Cortex of kidney (tissue), 1 donor: ENCODE measurements at places on chromosomes 4 and X.

- no peak for DNase-seq
Measured at GRCh38 chr4:47071901-47072341, 40.6 kb downstream of the GABRB1 start.

GRCh38 chr4:150849016-150849415 lies 166.1 kb downstream of the LRBA start:
- DNase-seq = no peak

GRCh38 chrX:103063191-103063845 lies 653 bp downstream of the BEX1 start:
- DNase-seq = no peak

GRCh38 chrX:36266155-36266554 lies 346.6 kb downstream of the CFAP47 start:
- DNase-seq = no peak

GRCh38 chr4:159049780-159050375 lies 53.0 kb upstream of the RAPGEF2 start:
- no peak for DNase-seq

DNA sequence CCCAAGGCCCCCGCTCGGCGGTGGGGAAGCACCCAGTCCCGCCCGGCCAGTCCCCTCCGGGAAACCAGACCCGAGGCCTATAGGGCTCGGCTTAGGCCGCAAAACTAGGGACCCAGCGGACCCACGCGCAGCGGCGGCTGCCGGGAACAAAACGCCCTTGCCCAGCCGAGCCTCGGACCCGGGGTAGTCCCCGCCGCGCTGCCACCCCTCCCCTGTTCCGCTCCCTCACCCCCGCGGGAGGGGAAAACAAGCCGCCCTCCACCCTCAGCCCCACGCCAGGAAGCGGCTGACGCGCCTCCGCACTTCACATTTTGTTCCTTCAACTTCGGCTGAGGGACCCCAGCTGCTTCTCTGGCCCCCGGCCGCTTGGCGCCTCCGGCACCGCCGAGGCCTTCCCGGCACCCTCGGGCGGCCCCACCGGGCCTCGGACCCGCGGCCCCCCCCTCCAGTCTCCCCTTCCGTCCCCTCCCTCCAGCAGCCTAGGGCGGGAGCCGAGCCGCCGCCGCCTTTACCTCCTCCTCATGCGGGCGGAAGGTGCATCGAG lies 694 bp downstream of the PDS5A start:
- DNase-seq = peak; percentile 21

DNA sequence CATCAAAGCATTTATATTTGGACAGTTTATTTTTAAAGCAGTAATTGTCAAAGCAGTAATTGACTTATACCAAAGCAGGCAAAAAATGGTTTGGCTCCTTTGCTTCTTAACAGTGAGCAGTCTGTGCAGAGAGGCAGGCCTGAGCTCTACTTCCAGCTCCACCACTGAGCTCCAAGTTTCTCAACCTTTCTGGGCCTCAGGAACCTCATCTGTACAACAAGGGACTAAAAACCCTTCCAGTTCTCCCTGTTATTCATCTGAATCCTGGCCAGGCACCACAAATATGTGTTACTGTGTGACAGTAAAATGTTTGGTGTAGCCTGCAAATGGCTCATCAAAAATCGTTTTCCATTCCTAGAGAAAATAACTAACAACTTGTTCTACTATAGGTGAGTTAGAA lies 88.7 kb upstream of the TTC29 start:
- DNase-seq = no peak

DNA sequence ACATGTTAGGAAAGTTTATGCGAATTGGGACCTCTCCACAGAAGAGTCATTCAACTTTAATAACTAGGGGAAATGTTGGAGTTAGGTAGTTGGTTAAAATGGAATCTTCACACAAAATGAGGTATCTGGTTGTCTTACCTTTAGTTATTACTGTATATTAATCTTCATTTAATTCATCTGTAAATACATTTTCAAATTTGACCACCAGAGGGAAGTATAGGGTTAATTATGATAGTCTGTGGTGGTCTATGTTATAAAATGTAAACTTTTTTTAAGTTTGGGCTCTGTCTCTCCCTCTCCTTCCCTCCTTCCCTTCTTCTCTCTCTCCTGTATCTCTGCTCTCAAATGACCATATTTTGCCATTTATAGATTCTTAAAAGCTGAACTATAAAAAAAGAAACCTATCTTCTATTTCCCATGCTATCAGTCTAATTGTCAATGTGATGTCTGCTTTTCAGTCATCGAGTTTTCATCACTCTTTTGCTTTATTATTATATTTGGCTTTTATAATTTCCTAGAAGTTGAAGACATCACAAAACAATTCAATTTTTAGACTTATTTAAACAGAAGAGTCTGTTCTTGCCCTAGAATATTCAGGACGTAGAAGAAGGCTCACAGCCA lies 49.8 kb downstream of the TMEM144 start:
- DNase-seq = no peak

DNA sequence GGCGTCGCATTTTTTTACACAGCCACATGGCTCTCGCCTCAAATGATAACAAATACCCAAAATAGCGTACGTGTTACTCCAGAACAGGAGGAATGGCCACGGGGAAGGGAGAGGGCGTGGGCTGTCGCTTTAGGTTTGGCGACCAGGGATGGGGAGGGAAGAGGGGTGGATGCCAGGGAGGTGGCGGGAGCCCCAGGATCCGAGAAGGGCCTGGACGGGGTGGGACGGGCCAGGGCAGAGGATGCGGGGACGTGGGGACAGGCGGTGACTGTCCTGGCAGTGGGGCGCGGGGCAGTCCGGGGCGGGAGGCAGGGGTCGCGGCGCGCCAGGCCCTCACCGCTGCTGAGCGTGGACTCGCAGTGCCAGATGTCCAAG lies 631 bp downstream of the TMEM47 start:
- no peak for DNase-seq

GRCh38 chr4:168059251-168059650 lies 33.1 kb upstream of the ANXA10 start:
- DNase-seq = no peak

- peak; percentile 4 for DNase-seq
Measured at GRCh38 chrX:106999002-106999975, 723 bp downstream of the MORC4 start.

DNA sequence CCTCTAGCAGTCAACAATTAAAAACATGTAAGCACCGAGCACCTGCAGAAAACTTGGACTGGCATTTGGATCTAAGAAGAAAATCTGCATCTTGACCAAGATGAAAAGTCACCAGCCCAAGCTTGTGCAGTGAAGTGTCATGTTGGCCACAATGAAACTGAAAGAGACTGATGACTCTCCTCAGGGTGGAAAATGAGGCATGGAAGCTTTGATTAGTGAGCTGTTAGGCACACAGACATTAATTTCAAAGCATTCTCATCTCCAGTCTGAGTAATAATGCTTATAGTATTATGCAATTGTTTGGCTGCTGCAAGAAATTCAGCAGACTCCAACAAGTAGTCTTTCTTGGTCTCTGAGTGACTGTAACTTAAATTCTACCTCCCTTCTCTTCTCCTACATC lies 150.1 kb downstream of the AR start:
- no peak for DNase-seq
